ENCODE measurements at places on chromosomes 2 and 18.

- DNase-seq: peak; percentile 77
Observed at GRCh38 chr2:118417406-118418120, 329.3 kb downstream of the INSIG2 start.

DNA sequence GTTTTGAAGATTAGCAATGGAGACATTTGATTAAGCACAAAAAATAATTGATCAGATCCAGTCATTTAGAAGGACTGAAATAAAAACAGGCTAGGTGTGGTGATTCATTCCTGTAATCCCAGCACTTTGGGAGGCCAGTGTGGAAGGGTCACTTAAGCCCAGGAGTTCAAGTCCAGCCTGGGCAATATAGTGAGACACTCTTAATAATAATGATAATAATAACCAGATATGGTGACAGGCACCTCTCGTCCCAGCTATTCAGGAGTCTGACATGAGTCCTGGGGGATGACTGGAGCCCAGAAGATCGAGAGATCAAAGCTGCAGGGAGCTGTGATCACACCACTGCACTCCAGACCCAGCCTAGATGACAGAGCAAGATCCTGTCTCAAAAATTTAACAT is 3.5 kb upstream of the FN1 start:
- no peak for DNase-seq

DNA sequence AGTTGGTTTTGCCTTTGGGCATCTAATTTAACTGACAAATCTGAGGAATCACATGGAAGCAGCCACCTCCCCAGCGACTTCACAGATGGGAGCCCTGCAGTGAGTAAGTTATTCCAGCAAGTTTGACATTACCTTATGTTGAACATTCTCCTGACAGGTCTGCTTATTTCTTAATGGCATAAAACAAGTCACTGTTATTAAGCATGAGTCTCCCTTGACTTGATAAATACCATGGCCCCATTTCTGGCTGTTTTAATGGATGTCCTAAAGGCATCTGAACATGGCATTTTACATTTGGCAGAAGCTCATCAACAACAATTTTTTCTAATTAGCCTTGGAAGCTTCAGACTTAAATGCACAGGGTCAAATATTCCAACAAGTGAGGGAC is 92.6 kb upstream of the CREB1 start:
- no peak for DNase-seq

- DNase-seq: no peak
Observed at GRCh38 chr2:169050476-169051240, 18.7 kb upstream of the DHRS9 start.

DNA sequence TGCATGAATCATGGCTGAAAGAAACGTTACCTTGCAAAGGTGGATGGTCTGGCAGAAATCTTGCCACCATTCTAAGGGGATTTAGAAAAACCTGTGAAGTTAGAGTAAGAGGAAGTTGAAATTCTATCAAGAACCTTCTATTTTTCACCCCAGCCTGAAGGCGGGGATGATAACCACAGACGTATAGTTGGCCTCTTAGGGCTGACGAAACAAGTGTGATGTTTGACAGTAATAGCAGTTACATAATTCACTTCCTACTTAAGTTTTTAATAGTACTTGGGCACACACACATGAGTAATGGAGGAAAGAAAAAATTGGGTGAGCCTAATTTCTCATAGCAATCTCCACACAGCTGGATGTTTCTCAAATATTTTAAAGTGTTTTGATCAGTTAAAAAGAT is 336.6 kb upstream of the SALL3 start:
- no peak for DNase-seq

- peak; percentile 90 for DNase-seq
Observed at GRCh38 chr18:11500153-11501122, 109.0 kb upstream of the SLC35G4 start.

- no peak for DNase-seq
Observed at GRCh38 chr2:1881502-1881901, 137.2 kb upstream of the PXDN start.

GRCh38 chr18:43405097-43405496 is 127.8 kb upstream of the SYT4 start:
- no peak for DNase-seq

DNA sequence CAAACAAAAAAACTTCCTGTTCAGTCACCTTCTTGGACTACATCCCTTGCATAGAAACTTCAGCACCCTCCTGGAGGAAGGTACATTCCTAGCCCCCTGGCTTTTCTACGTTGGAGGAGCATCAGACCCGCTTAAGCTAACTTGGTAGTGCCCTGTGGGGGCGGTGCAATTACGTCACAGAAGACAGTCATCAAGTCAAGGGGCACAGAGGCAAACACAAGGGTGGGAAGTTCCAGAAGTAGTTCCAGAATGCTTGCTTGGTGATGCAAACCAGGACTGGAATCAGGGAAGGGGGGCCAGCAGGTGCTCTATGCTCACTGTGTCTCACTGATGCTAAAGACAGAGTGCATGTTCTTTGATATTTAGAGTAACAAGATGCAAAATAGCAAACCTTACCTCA is 15.2 kb upstream of the AGFG1 start:
- no peak for DNase-seq

GRCh38 chr2:126750506-126750905 is 94.5 kb downstream of the GYPC start:
- DNase-seq: no peak

All from AG08395 (cell line).